Fibroblast of skin of left biceps (primary cell): ENCODE measurements at places on chromosomes 3 and 15.

DNA sequence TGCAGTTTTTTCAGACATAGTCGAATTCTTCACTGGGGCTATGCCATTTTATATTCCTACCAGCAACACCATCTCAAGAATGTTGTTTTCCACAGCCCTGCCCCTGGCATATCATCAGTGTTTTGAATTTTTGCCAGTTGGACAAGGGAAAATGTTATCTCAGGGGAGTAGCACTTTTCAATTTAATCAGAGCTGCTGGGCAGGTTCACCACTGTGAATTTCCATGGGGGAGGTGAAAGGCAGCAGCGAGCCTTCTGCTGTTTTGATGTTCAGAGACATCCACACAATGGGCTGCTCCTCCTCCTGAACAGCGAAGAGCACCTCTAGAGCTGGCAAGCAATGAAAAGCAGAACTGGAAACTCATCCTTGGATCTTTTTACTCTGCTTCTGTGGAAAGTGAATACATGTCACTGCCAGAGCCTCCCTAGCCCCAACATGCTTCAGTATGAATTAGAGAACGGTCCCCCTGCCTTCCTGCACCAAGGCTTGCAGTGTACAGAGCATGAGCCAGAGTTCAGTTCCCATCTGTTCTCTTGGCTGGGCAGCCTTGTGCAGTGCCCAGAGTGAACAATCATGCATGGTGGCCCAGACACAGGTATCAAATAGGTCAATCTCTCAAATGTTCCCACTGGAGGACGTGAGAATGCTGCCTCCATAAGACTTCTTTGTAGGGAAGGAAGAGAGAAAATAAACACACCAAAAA, 56.1 kb upstream of the RAD18 start:
- DNase-seq: no peak

GRCh38 chr15:66953523-66954229, 111.7 kb upstream of the SMAD3 start:
- no peak for DNase-seq

GRCh38 chr15:68636256-68636655, 57.5 kb downstream of the CORO2B start:
- no peak for DNase-seq

DNA sequence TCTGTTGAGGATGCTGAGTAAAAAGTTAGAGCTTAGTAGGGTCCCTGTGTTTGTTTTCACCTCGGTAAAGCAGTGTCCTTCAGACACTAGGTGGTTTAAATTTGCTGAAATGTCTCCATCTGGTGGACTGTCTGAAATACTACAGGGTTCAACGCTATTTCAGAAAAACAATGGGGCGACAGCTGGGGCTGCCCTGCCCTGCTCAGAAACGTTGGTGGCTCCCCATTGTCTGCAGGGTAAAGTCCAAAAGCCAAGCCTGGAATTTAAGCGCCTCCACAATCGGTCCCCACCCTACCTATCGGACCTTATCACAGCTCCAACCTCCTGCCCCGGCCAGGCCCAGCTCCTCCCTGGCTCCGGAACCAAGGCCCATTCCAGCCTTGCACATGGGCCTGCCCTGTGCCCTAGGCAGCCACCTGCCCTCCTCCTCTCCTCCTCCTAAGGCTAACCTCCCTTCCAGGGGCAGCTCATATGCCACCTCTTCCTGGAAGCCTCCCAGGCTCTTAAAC, 4.3 kb upstream of the TSEN2 start:
- no peak for DNase-seq

DNA sequence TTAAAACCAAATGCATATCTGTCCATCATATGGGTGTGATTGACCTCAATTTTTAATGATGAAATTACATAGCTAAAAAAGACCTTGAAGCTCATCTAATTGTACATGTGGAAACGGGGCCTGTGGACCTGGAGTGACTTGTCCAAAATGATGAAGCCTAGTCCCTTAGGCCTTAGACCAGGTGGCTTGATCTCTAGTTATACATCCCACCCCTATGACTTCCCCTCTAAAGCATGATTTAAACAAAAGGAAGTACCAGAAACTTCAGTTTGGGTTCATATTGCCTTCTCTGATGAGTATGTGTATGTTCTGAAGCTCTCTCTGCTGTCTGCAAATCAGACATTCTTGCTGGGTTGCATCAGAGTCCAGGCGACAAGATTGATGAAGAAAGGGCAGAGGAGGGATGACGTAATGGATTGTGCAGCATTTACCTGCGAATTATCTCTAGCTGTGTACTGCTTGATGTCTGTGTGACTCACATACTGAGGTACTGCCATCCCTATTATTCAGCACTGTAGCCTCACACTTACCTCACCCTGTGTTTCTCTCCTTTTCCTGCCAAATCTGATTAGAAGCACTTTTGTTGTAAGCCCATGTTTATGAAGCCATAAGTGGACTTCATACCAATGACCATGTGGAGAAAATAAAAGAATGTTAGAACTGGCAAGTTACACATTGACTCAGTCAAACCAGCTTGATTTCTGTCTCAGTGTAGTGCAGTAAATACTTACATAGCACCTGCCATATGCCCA, 111.5 kb downstream of the FILIP1L start:
- peak; percentile 68 for DNase-seq

- DNase-seq: no peak
These were observed 327.4 kb downstream of the NAALADL2 start for GRCh38 chr3:175186511-175186910.

DNA sequence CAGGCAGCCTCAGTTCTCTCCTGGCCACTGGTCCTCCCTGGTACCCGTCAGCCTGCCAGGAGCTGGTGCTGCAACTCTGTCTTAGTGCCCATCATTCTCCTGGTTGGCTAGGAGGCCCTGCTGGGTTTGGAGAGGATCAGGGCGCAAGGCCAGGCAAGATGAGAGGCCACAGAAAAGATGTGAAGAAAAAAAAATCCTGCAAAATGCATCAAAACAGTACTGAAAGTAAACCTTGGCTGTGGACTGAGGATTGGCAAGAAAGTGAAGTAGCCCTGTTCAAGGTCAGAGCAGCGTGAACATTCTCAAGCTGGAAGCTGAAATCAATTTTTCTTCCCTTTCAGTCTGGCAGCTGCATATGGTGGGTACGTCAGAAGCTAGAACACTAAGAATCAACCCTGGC, 74.2 kb downstream of the GTF2E1 start:
- no peak for DNase-seq

GRCh38 chr15:41490355-41490754, 3.3 kb upstream of the ITPKA start:
- peak; percentile 84 for DNase-seq

DNA sequence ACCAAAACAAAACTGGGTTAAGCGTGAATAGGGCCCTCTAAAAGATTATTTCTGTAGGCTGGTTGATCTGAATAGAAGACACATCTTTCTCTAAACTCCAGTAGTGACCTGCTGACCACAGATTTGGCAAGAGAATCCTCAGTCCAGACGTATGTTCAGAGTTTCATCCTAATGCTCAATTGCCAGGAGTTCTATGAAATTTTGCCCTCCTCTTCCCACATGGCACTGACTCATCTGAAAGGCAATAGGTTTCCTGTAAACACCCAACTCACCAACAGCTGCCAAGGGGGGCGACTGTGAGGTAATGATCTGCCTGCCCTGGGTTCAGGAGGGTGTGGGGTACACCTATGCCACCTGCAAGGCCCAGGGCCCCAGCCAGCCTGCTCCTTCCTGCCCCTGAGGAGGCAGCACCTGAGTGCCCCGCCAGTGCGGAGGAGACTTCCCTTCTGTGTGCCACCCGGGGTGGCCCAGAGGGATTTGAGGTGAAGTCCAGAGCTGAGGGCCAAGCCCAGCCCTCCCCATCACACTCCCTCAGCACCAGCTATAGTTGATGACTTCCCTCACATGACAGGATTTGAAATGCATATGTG, 8.4 kb upstream of the PLA2G4D start:
- no peak for DNase-seq

DNA sequence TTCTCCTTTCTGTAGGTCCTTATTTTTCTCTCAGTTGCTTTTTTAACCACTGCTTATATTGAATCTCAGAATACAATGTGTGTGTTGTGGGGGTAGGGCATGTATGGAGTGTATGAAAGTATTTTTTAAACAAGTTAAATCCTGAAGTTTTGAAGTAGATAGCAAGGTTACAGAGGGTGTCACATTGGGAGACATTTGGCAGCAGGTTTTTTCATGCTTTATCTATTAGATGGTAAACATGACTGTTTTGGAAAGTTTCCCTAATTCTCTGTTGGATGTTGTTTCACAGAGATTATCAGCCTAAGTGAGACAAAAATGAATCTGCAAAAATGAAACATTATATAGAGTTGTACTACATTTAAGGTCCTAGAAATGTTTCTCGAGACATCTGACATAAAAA, 190.6 kb upstream of the ARPP21 start:
- no peak for DNase-seq

DNA sequence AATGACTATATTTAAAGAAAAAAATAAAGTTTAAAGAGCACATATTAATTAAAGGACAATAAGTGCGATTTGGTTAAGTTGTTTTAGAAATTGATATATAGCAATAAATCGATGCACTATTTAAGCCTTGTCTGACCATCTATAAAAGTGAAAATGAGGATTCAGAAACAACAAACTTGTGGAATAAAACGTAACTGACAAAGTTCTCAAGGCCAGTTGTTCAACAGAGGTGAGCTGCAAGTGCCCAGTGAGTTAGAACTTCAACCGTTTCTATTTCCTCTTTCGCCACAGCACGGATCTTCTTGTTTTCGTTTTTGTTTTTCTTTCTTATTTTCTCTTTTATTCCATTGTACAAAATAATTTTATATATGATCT, 724.9 kb upstream of the ARRDC4 start:
- DNase-seq: no peak

DNA sequence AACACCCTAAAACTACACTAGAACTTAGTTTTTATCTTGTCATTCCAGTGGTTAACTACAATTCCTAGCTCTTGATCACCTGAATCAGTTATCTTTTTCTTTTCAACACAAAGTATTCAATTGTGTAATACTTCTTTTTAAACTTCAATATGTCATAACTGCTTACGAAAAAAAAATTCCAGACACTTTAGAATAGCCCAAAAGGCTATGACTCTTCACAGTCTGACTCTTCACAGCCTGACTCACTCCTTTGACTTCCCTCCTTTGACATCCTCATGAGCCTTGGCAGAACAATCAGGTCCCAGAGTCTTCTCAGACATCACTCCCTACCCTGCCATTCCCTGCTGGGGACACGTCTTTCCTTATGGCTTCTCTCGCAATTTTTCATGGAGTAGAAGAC, 727.1 kb downstream of the ROBO1 start:
- DNase-seq: no peak

DNA sequence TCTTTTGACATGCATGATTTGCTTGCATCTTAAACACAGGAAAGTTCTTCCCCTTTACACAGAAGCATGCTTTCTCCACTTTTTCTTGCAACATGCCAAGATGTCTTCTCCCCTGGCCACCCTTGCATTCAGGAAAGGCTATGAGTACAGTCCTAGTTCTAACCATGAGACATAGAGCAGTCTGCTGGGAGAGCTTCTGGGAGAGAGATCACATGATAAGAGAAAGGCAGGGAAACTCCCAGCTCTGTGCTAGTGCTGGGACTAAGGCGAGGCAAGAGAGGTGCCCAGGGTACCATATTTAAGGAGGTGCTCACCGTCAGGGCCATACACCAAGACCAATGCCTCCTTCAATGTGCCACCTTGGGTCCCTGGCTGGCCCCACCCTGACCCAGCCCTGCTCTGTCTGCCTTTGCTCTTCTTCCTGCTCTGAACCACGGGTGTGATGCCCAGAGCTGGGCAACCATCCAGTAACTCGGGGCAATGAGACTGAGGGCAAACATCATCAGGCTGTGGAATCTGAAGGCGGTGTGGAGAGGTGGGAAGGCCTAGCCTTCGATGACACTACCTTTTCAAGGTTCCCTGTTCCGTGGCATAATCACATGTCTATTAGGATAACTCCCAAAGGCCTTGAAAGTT, 77.4 kb upstream of the PRR20G start:
- DNase-seq: no peak

DNA sequence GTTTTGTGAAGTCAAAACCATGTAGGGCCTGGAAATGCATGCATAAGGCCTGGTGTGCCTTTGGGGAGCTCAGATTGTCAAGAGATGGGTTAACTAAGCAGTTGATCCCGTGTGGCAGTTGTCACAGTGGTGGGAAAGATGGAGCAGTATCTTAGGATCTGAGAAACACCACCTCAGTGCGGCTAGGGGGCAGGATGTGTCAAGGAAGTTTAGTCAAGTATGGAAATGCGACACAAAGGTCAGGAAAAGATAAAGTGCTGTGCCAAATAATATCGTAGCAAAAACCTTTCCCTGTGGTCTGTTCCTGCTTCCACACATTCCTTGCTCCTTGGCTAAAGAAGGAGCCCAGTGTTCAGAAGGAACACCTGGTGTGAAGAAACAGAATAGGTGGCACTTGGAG, 396.4 kb downstream of the EDEM1 start:
- DNase-seq: no peak

- DNase-seq: no peak
These were observed 162.9 kb upstream of the FAM3D start for GRCh38 chr3:58829321-58830000.

DNA sequence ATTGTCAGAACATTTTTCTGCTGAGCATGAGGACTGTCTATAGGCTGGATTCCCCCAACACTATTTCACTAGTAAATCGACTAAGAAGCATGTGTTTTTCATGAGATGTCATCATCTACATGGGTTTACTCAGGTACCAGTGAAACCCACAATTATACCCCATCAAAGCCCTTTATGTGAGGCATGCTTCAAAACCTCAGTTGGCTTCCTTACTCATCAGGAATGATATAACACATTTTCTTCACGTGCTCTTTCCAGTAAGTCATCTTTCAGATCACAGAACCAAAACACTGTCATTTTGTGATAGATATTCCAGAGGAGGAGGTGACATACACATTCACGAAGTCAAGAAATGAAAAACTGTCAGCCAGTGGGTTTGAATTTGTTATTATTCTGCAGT, 116.5 kb downstream of the ANO10 start:
- no peak for DNase-seq

DNA sequence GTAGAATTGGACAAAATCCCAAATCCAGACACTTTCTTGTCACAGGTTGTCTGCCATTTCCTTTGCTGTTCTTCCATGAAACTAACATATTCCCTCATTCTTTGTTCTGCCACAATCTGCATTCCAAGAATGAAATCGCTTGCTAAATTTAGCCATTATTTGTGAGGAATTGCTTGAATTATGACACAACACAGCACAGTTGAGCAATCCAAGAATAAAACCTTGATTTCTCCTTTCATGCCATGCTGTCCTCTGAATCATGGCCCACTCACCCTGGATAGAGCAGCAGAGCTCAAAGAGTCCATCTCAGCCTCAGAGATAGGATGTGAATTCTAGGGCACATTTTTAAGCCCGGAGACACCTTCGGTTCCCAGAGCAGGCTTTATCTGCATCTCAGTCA, 35.2 kb upstream of the GREM1 start:
- peak; percentile 90 for DNase-seq

GRCh38 chr3:194404365-194405140, 5.5 kb upstream of the GP5 start:
- DNase-seq: peak; percentile 19

- DNase-seq: peak; percentile 29
These were observed 165.9 kb downstream of the STAC start for GRCh38 chr3:36546226-36546625.
